ENCODE measurements at places on chromosomes 1 and 21.
A peak's percentile ranks its signal among the peaks of the same experiment; 100 is the strongest.

- no peak for DNase-seq
- no peaks in the 10 kb centered on the region for H3K27me3 ChIP-seq
- no peak overlapping the region for H3K4me3 ChIP-seq
- H3K27ac ChIP-seq, result no peak overlapping the region
- H3K36me3 ChIP-seq, result no peaks in the 10 kb centered on the region
- H3K4me1 ChIP-seq, result no peaks in the 10 kb centered on the region
Observed at GRCh38 chr1:221439008-221439746, 302.7 kb downstream of the DUSP10 start.

- H3K4me1 ChIP-seq, result no peaks in the 10 kb centered on the region
- H3K27me3 ChIP-seq, result no peaks in the 10 kb centered on the region
- H3K27ac ChIP-seq, result no peak overlapping the region
Observed at GRCh38 chr1:211037095-211037494, 96.9 kb downstream of the KCNH1 start.

GRCh38 chr1:17958704-17959103 lies 148.9 kb upstream of the IGSF21 start:
- H3K4me1 ChIP-seq, result no peaks in the 10 kb centered on the region
- no peak for DNase-seq
- H3K27ac ChIP-seq, result no peak overlapping the region
- no peaks in the 10 kb centered on the region for H3K27me3 ChIP-seq
- no peak overlapping the region for H3K4me3 ChIP-seq

DNA sequence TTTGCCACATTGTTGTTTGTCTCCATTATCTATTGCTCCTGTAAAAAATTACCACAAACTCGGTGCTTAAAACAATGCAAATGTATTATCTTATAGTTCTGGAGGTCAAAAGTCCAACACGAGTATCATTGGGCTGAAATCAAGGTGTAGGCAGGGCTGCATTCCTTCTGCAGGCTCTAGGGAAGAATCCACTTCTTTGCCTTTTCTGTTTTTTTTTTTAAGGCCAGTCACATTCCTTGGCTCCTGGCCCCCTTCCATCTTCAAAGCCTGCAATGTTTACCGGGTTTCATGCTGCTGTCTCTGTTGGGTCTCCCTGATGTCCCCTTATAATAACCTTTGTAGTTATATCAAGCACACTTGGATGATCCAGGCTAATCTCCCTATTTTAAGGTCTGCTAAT lies 212.7 kb downstream of the PTBP2 start:
- H3K4me3 ChIP-seq, result no peak overlapping the region
- no peaks in the 10 kb centered on the region for H3K36me3 ChIP-seq
- H3K27me3 ChIP-seq, result no peaks in the 10 kb centered on the region
- H3K27ac ChIP-seq, result no peak overlapping the region
- no peaks in the 10 kb centered on the region for H3K4me1 ChIP-seq
- DNase-seq, result no peak

GRCh38 chr1:224767031-224767430 lies 150.9 kb downstream of the CNIH3 start:
- DNase-seq, result no peak
- no peaks in the 10 kb centered on the region for H3K36me3 ChIP-seq
- H3K4me1 ChIP-seq, result no peaks in the 10 kb centered on the region
- no peak overlapping the region for H3K4me3 ChIP-seq
- H3K27ac ChIP-seq, result no peak overlapping the region
- no peaks in the 10 kb centered on the region for H3K27me3 ChIP-seq

DNA sequence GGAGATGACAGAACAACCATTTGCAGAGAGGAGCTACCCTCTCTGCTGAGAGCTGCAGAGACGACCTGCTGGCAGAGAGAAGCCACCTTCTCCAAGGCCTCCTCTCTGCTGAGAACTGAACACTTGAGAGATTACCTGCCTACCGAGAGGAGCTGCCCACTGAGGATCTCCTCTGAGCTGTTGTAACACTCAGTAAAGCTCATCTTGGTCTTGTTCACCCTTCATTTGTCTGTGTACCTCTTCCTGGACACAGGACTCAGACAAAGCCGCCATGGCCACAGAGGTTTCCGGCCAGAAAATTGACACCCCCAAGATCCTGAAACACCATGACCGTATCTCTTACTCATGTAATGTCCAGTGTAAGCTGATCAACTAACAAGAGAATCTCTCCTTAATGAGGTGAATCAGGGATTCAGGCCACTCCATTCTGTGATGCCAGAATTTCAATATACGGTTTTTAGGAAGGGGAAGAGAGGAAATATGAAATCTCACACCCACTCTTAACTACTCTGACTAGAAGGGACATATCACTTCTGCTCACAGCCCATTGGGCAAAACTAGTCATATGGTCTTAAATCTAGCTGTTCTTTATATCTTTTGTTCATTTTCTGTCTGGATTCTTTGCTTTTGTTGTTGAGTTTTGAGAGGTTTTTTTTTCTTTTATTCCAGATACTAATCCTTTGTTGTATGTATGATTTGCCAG lies 83.8 kb downstream of the RHOU start:
- no peaks in the 10 kb centered on the region for H3K27me3 ChIP-seq
- no peaks in the 10 kb centered on the region for H3K36me3 ChIP-seq
- no peak overlapping the region for H3K27ac ChIP-seq
- DNase-seq, result no peak
- H3K4me1 ChIP-seq, result no peaks in the 10 kb centered on the region

DNA sequence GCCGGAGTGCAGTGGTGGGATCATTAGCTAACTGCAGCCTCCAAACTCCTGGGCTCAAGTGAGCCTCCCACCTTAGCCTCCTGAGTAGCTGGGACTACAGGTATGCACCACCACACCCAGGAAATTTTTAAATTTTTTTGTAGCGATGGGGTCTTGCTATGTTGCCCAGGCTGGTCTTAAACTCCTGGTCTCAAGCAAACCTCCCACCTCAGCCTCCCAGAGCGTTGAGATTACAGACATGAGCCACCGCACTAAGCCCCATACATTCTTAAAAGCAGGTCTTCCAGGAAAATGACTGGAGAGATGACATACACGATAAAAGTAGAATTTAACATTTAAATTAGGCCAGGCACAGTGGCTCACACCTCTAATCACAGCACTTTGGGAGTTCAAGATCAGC lies 13.4 kb downstream of the MTFR1L start:
- H3K27ac ChIP-seq, result no peak overlapping the region
- H3K36me3 ChIP-seq, result peaks cover 8% of the 10 kb centered on the region
- no peak overlapping the region for H3K4me3 ChIP-seq
- no peak for DNase-seq
- no peaks in the 10 kb centered on the region for H3K27me3 ChIP-seq

GRCh38 chr1:208291923-208292711 lies 47.9 kb upstream of the PLXNA2 start:
- no peak overlapping the region for H3K27ac ChIP-seq
- no peak overlapping the region for H3K4me3 ChIP-seq
- no peaks in the 10 kb centered on the region for H3K4me1 ChIP-seq
- no peak for DNase-seq

- DNase-seq, result no peak
- no peak overlapping the region for H3K27ac ChIP-seq
- no peaks in the 10 kb centered on the region for H3K27me3 ChIP-seq
- no peaks in the 10 kb centered on the region for H3K4me1 ChIP-seq
Observed at GRCh38 chr1:167544447-167545093, 9.0 kb downstream of the CREG1 start.

DNA sequence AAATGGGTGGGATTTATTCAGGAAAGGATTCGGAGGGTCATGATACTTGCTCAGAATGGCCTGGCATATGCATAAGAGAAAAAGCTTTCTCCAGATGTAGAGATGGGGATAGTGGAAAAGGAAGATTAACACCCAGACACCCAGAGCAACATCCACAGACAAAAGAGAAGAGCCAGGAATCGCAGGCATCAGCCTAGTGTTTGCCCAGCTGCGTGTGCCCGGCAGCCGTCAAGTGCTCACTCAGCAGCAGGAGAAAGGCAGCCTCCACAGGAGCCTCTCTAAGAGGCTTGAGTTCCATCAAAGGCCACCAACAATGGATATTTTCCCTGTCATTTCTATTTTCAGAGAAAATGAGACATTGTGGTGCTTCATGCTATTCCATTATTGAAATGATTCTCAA lies 54.7 kb downstream of the NTPCR start:
- no peaks in the 10 kb centered on the region for H3K27me3 ChIP-seq
- H3K27ac ChIP-seq, result no peak overlapping the region
- no peak overlapping the region for H3K4me3 ChIP-seq
- H3K36me3 ChIP-seq, result no peaks in the 10 kb centered on the region

DNA sequence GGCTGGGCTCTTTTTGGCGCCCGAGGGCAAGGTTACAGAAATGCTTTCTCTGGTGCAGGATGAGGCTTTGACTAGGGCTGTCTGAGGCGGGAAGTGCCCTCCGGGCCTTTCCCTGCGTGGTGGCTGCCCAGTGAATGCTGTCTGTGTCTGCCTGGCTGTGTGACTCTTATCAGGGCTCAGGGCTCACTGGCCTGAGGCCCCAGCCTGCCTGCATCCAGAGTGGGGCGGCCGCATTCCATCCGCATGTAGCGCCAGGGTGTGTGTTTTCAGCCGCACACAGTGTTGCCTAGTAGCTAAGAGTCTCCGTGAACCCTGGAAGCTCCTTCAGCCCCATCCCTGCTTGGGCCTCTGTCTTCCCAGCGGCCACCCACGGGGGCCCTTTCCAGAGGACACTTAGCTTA lies 59.1 kb downstream of the FAAP20 start:
- no peak overlapping the region for H3K4me3 ChIP-seq
- peak overlapping the region; percentile 85 for H3K27ac ChIP-seq

GRCh38 chr21:34970167-34970500 lies 79.0 kb downstream of the RUNX1 start:
- no peaks in the 10 kb centered on the region for H3K36me3 ChIP-seq
- no peaks in the 10 kb centered on the region for H3K27me3 ChIP-seq
- DNase-seq, result no peak
- H3K4me3 ChIP-seq, result no peak overlapping the region
- no peak overlapping the region for H3K27ac ChIP-seq

DNA sequence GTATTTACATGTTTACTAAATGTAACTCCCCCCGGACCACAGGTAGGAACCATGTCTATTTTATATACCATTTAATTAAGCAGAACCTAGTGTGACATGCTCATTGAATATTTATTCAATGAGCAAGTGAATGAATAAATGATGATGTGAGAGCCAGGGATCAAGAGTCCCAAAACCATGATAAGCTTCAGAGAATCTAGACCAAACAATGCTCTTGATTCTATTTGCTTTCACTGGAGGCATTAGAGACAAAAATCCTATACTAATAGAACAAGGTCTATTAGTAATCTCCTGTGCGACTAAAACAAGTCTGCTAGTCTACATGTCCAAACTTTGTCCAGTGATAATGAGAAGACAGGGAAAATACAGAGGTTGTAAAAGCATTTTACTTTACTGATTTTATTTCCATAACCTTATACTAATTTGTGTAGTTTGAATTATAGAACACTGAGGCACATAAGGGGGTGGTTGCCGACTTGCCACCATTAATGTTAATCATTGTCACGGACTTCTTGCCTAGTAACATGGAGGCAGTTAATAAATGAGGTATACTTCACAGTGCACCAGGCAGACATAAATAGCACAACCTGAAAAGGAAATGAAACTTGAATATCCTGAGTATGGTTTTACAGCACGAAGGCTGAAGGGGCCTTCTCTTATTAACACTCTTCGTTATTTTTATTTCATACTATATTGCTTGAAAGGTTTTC lies 69.8 kb downstream of the TBX15 start:
- no peaks in the 10 kb centered on the region for H3K27me3 ChIP-seq
- no peak overlapping the region for H3K4me3 ChIP-seq
- no peaks in the 10 kb centered on the region for H3K36me3 ChIP-seq
- H3K4me1 ChIP-seq, result no peaks in the 10 kb centered on the region
- no peak for DNase-seq

DNA sequence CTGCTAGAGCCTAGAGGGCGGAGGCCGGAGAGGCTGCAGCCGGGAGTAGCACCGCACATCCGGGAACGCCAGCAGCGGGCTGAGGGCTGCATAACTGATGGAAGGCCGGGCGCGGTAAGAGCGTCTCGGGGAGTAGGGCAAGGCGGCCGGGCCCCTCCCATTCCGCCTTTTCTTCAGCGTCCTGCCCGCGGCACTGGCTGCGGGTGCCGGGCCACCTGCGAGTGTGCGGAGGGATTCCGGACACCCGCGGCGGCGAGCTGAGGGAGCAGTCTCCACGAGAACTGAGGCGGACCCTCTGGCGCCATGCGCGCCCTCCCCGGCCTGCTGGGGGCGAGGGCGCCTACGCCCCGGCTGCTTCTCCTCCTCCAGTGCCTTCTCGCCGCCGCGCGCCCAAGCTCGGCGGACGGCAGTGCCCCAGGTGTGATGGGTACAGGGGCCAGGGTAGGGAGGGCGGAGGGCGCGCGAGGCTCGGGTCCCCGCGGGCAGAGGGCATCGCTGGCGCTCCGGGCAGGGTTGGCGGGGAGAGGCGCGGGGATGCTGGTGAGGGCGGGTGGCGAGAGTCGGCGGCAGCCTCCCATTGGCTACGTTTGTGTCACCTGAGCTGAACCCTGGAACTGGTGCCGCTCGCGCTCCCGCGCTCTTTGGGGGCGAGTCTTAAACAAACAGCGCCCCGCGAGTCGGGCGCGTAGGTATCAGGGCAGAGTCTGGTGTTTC lies 334.4 kb downstream of the SRGAP2C start:
- H3K4me1 ChIP-seq, result no peaks in the 10 kb centered on the region
- no peaks in the 10 kb centered on the region for H3K36me3 ChIP-seq
- peak overlapping the region; percentile 44 for H3K4me3 ChIP-seq
- DNase-seq, result no peak
- H3K27ac ChIP-seq, result no peak overlapping the region

GRCh38 chr1:51990478-51990965 lies at the start of gene RAB3B:
Gene RAB3B, minus strand, starts transcription at chr1:51990700. Its CDS starts 13,583 bp downstream, at chr1:51977117.
- peaks cover 3% of the 10 kb centered on the region for H3K27me3 ChIP-seq
- peak within 1 kb of the TSS; percentile 72 for H3K4me3 ChIP-seq
- DNase-seq, result peak; percentile 30
- no peaks in the 10 kb centered on the region for H3K4me1 ChIP-seq

DNA sequence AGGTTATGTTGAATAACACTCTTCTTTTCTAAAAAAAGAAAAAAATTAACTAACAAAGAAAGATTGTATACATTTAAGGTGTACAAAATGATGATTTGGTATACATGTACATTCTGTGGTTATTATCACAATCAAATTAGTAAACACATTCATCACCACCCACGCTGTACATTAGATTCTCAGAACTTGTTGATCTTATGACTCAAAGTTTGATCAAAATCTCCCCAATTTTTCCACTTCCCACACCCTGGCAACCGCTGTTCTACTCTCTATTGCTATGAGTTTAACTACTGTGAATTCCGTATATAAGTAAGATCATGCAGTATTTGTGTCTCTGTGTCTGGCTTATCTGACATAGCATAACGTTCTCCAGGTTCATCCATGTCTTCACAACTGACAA lies 469.5 kb upstream of the CHRM3 start:
- no peak overlapping the region for H3K4me3 ChIP-seq
- no peaks in the 10 kb centered on the region for H3K36me3 ChIP-seq
- no peaks in the 10 kb centered on the region for H3K4me1 ChIP-seq
- DNase-seq, result no peak
- no peaks in the 10 kb centered on the region for H3K27me3 ChIP-seq
- no peak overlapping the region for H3K27ac ChIP-seq

GRCh38 chr1:3472088-3472850 lies 17.8 kb downstream of the ARHGEF16 start:
- H3K27ac ChIP-seq, result no peak overlapping the region
- no peak for DNase-seq
- no peak overlapping the region for H3K4me3 ChIP-seq
- H3K27me3 ChIP-seq, result no peaks in the 10 kb centered on the region
- H3K4me1 ChIP-seq, result no peaks in the 10 kb centered on the region

- no peaks in the 10 kb centered on the region for H3K4me1 ChIP-seq
- no peaks in the 10 kb centered on the region for H3K27me3 ChIP-seq
- no peaks in the 10 kb centered on the region for H3K36me3 ChIP-seq
- no peak overlapping the region for H3K27ac ChIP-seq
- no peak overlapping the region for H3K4me3 ChIP-seq
Observed at GRCh38 chr1:154466921-154467417, 35.0 kb upstream of the TDRD10 start.

GRCh38 chr1:170168265-170168664 lies 22.5 kb downstream of the NTMT2 start:
- H3K4me3 ChIP-seq, result no peak overlapping the region
- DNase-seq, result no peak
- no peaks in the 10 kb centered on the region for H3K27me3 ChIP-seq
- H3K4me1 ChIP-seq, result no peaks in the 10 kb centered on the region

Measured in breast epithelium (tissue), 4 donors.